ENCODE measurements at places on chromosomes 2 and 18.

DNA sequence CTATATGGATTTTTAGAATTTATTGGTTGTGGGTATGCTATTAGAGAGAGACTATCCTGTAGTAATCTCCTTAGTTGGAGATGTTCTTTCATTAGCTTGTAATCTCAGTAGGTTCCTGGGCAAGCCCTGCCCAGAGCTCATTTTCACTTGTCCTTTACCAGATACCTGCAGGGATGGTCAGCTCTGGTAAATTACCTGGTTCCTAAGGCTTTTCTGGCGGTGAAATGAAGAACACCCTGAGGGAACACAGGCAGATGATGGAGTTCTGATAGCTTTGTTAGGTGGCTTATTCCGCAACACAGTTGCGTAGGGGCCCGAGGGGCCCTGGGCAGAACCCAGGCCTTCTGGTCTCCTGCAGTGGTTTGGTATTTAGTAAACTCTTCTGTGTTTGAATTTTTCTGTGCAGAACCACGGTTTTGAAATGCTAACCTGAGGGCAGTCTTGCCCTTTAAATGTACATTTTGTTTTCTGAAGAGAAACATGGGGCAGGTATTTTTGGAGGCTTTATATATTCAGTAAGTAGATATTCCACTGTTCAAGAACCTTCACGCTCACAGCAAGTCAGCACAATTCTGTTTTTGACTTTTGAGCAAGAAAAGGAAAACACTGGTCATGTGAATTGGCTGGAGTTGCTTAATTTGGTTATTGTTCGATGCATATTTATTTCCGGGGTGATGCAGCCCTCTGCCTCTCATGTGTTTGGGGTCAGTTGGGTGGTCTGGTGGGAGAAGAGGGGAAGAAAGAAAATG, 22.4 kb downstream of the ZNF532 start:
- peak; percentile 40 for DNase-seq

- DNase-seq, result no peak
Observed at GRCh38 chr2:95275601-95276243, 1.5 kb downstream of the PROM2 start.

GRCh38 chr2:19747310-19748072, 154.3 kb downstream of the TTC32 start:
- DNase-seq, result no peak

GRCh38 chr2:119254601-119255080, 31.0 kb downstream of the STEAP3 start:
- no peak for DNase-seq

- no peak for DNase-seq
Observed at GRCh38 chr2:31256611-31257382, 22.8 kb downstream of the EHD3 start.

GRCh38 chr2:97979904-97980303, 15.8 kb downstream of the TMEM131 start:
- DNase-seq, result no peak

DNA sequence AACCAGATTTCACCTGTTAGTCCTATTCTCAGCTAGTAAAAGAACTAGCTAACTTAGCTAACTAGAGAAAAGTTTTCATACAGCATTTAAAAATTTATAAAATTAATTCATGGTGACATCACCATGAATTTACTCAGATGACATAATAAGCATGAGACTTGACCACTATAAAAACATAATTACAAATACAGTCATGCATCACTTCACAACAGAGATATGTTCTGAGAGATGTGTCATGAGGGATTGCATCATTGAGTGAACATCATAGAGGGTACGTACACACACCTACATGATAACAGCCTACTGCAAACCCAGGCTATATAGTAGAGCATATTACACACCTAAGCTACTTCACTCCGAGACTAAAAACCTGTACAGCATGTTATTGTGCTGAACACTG, 481.3 kb upstream of the CHAC2 start:
- DNase-seq, result no peak

DNA sequence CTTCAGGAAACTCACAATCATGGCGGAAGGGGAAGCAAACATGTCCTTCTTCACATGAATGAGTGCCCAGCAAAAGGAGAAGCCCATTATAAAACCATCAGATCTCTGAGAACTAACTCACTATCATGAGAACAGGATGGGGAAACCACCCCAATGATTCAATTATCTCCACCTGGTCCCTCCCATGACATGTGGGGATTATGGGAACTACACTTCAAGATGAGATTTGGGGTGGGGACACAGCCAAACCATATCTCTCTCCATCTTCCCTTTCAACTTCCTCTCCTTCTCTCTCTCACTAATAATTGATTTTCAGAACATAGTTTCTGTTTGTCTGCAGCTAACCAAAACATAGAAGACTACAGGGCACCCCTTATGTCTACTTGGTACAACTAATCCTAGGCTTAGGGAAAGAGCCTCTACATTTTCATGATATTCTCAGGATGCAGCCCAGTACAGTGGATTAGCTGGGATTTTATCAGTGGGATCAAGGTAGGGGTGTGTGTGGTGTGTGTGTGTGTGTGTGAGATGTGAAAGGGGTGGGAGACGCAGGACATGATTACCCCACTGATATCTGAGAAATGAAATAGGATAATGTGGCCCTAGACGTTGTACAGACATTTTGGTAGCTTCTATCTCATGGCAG, 2.8 kb upstream of the ATF2 start:
- DNase-seq, result peak; percentile 31

DNA sequence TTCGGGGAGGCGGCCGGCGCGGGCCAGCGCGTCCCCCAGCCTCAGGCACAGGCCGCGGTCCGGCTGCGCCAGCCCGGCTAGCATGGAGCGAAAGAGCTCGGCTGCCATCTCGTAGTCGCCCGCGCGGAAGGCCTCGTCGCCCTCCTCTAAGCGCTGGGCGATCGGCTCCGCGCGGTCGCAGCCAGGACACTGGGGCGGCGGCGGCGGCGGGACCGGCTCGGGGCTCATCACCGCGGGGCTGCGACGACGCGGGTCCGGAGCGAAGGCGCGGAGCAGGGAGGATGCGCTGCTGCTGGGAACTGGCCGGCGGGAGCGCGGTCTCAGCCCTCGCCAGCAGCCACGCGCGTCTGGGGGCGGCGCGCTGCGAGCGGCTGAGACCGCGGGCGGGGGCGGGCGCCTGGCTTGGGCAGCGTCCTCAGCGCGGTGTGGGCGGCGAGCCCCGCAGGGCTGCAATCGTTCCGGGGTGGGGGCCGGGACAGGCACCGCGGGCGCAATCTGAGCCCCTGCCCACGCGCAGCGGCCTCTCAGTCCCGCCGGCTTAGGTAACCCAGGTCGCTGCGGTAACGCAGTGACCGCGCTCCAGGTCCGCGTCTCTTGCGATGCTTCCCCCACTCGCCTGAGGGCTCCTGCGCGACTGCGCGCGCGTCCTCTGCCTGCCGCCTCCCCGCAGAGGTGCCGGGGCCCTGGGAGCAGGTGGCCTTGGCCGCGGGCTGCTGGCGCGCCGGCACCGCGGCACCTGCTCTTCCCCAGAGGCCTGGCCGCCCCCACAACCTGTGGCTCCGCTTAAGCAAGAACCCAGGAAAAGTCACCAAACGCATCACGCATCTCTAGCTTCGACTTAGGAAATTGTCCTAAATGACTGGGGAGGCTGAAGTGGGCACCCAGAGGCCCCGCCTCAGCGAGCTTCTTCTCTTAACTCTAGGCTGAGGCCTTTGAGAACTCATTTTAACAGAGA, at the start of gene LONRF2:
Gene LONRF2 (minus strand): TSS at position 636 of the 955 bp plus-strand sequence. CDS start 408 bp downstream, at position 228.
- DNase-seq, result peak; percentile 35

All from suppressor macrophage treated with lipopolysaccharide for 1 hour (primary cell).